Lung (tissue), 17 donors: ENCODE measurements at places on chromosomes 1 and 21. TPM values are rescaled to one million over a fixed set of nuclear protein-coding genes. Genes with fewer than 3 reads are reported as not detected.

DNA sequence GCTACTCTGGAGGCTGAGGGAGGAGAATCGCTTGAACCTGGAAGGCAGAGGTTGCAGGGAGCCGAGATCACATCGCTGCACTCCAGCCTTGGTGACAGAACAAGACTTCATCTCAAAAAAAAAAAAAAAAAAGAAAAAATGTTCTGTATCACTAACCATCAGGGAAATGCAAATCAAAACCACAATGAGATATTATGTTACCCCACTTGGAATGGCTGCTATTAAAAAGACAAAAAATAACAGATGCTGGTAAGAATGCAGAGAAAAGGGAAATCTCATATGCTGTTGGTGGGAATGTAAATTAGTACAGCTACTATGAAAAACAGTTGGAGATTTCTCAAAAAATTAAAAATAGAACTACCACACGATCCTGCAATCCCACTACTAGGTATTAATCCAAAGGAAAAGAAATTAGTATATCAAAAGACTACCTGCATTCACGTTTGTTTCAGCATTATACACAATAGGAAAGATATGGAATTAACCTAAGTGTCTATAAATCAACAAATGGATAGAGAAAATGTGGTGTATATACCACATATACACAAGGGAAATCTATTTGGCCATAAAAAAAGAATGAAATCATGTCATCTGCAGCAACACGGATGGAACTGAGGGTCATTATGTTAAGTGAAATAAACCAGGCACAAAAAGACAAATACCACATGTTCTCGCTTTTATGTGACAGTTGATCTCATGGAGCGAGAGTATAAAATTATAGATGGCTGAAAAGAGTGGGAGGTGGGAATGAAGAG lies 62.6 kb downstream of the ABL2 start:
- DNase-seq = no peak
- H3K36me3 ChIP-seq = no peaks in the 10 kb centered on the region
- no peaks in the 10 kb centered on the region for H3K4me1 ChIP-seq
- H3K4me3 ChIP-seq = no peak overlapping the region

DNA sequence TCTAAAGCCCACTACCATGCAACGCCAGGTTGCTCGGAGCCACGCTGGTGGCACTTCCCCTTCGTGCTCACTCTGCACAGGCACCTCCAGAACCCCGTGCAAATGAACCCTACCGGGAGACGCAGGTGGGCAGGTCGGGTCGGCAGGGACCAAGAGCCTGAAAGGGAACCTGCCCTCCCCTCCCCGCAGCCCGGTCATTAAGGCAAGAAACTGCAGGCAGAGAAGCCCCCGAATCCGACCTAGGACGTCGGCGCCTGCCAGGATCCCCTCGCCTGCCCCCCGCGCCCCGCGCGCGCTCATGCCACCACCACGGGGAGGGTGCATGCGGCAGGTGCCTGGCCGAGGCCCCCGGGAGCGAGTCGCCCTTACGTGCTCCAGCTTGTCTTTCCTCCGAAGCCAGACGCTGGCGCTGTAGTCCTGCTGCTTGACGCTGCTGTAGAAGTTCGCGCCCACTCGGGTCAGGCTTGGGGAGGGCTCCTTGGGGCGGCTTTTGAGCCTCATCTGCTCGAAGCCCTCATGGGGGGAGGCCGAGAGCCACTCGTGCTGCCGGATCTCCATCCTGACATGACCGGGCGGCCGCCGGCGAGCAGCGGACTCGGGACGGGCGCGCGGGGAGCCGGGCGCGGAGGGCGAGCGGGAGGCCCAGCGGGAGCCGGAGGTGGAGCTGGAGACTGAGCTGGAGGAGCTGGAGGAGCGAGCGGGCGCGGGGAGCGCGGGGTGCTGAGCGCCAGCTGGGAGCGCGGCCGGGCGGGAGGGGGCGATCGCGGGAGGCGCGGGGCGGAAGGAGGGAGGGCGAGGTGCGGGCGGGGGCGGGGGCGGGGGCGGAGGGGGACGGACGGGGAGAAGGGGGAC lies 552 bp downstream of the PLD5 start:
- H3K27ac ChIP-seq = no peak overlapping the region
- DNase-seq = peak; percentile 26
- H3K27me3 ChIP-seq = no peaks in the 10 kb centered on the region
- no peaks in the 10 kb centered on the region for H3K36me3 ChIP-seq
- no peak overlapping the region for H3K4me3 ChIP-seq

DNA sequence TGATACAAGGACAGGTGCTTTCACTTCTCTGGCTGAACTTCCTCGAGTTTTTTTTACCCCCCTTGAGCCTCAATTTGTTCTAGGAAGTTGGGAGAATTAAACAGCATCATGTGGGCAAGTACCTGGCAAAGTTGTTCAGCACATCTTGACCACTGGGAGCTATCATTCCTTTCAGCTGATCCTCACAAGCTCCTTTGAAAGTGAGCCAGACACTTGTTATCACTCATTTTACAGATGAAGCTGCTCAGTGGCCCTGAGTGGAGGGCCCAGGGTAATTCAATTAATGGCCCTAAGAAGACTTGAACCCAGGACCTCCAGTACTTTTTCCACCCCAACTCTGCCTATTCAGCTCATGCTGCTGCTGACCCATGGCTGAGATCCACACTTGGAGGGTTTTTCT lies 2.0 kb downstream of the RGS8 start:
- H3K4me3 ChIP-seq = no peak overlapping the region
- no peaks in the 10 kb centered on the region for H3K36me3 ChIP-seq
- H3K27me3 ChIP-seq = peaks cover 11% of the 10 kb centered on the region
- no peaks in the 10 kb centered on the region for H3K4me1 ChIP-seq
- DNase-seq = no peak
- no peak overlapping the region for H3K27ac ChIP-seq

GRCh38 chr1:77828098-77828497 lies 48.6 kb downstream of the MIGA1 start:
- no peak overlapping the region for H3K4me3 ChIP-seq
- no peaks in the 10 kb centered on the region for H3K36me3 ChIP-seq
- DNase-seq = no peak
- H3K4me1 ChIP-seq = peaks cover 26% of the 10 kb centered on the region
- no peak overlapping the region for H3K27ac ChIP-seq

- H3K4me1 ChIP-seq = no peaks in the 10 kb centered on the region
- H3K27me3 ChIP-seq = no peaks in the 10 kb centered on the region
- no peaks in the 10 kb centered on the region for H3K36me3 ChIP-seq
- no peak overlapping the region for H3K27ac ChIP-seq
Observed at GRCh38 chr21:34693192-34693810, 24.5 kb downstream of the CLIC6 start.

DNA sequence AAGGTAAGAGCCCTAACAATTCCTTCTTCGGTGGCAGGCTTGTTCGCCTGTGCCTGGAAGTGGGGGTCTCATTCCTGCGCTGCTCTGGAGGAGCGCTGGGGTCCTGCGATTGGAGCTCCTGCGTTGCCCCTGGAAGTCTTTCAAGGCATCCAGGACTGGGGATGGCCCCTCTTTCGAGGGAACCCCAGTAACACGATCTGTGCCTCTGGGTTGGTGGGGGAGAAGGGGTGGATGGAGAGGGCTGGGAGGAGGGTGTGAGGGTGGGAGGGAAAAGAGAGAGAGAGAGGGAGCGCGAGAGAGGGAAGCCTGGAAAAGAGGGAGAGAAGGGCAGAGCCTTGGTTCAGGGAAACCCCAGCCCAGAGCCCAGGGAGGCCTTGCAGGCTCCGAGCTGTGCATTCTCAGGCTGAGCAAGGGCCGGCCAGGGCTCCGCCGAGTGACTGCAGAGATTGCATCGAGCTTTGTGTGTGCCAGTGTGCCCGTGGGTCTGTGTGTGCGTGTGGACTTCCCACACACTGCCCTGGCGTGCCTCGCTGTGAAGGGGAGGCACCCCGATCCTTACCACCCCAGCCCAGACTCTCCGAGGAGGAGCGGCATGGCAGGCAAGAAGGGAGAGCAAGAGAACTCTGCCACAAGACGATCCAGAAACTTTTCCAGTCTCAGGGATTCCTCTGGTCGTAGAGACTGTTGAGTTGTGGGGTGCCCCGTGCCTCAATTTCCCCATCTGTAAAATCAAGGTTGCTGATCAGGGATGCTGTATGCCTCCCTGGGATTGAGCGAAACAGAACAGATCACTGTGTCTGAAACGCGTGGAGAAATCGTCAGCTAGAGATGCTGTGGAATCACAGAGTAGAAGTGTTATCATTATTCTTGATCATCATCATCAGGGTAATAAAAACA lies 619 bp downstream of the BCL9 start:
- H3K27me3 ChIP-seq = no peaks in the 10 kb centered on the region
- peaks cover 24% of the 10 kb centered on the region for H3K4me1 ChIP-seq
- peak overlapping the region; percentile 60 for H3K4me3 ChIP-seq
- peak overlapping the region; percentile 92 for H3K27ac ChIP-seq

DNA sequence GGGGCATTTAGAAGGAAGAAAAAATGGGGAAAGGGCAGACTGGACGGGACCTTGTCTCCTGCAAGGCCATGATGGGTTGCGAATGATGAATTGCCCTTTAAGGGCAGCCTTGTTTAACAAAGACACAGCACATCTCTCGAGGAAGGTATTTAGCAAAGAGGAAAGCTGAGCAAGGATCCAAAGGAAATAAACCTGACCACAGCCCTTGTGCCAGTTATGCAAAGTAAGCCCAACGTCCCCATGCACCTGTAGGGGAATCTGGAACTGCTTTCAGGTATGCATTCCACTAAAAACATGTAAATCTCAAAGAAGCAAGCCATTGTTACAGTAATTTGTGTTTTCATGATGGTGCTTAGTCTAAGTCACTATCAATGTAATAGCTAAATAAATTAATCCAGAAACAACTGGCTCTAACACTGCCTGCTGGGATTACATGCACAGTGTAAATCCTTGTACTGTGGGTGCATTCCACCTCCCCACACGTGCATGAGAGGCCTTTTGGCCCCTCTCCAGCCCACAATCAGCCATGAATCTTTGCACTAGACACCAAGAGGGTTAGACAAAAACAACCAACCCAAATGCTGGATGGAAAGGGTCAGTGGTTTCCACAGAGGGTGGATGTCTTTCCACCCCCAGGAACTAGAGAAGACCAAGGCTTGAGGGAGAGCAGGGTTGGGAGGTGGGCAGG lies 228.8 kb upstream of the KAZN start:
- H3K36me3 ChIP-seq = no peaks in the 10 kb centered on the region
- no peaks in the 10 kb centered on the region for H3K27me3 ChIP-seq
- H3K27ac ChIP-seq = no peak overlapping the region
- peaks cover 60% of the 10 kb centered on the region for H3K4me1 ChIP-seq
- H3K4me3 ChIP-seq = no peak overlapping the region
- DNase-seq = no peak

- peaks cover 2% of the 10 kb centered on the region for H3K27me3 ChIP-seq
- no peak overlapping the region for H3K4me3 ChIP-seq
- H3K27ac ChIP-seq = no peak overlapping the region
- H3K36me3 ChIP-seq = no peaks in the 10 kb centered on the region
Observed at GRCh38 chr1:226568077-226568831, 19.7 kb downstream of the STUM start.

- H3K4me3 ChIP-seq = no peak overlapping the region
- no peaks in the 10 kb centered on the region for H3K4me1 ChIP-seq
- H3K27me3 ChIP-seq = no peaks in the 10 kb centered on the region
- no peaks in the 10 kb centered on the region for H3K36me3 ChIP-seq
- no peak overlapping the region for H3K27ac ChIP-seq
- no peak for DNase-seq
Observed at GRCh38 chr21:14550135-14550534, 4.0 kb upstream of the SAMSN1 start.

- no peak for DNase-seq
- H3K27ac ChIP-seq = no peak overlapping the region
- no peaks in the 10 kb centered on the region for H3K36me3 ChIP-seq
- no peaks in the 10 kb centered on the region for H3K4me1 ChIP-seq
- H3K27me3 ChIP-seq = no peaks in the 10 kb centered on the region
Observed at GRCh38 chr1:74010206-74010605, 187.8 kb downstream of the LRRIQ3 start.

GRCh38 chr1:222749927-222750326 lies 12.9 kb downstream of the FAM177B start:
- H3K36me3 ChIP-seq = no peaks in the 10 kb centered on the region
- H3K27ac ChIP-seq = no peak overlapping the region
- no peaks in the 10 kb centered on the region for H3K27me3 ChIP-seq
- DNase-seq = peak; percentile 28
- no peak overlapping the region for H3K4me3 ChIP-seq
- H3K4me1 ChIP-seq = no peaks in the 10 kb centered on the region

DNA sequence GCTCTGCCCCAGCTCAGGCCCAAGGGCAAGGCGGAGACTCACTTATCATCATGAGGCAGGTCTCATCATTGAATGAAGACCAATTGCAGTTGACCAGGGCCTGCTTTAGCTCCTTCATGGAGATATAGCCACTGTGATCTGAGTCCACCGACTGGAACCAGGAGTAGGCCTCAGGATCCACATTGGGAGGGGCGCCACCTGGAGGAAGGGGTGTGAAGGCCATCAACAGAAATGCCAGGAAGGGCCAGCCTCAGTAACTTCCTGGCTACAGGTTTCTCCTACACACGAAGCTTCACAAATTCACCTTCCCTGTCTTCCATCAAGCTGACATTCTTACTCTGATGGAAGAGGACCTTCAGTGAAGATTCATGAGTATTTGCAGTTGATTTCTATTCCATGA lies 11.6 kb downstream of the PEF1 start:
- no peak for DNase-seq
- peaks cover 8% of the 10 kb centered on the region for H3K4me1 ChIP-seq
- H3K36me3 ChIP-seq = peaks cover 20% of the 10 kb centered on the region
- no peak overlapping the region for H3K27ac ChIP-seq
- H3K4me3 ChIP-seq = no peak overlapping the region
- H3K27me3 ChIP-seq = no peaks in the 10 kb centered on the region

- H3K27ac ChIP-seq = no peak overlapping the region
- no peaks in the 10 kb centered on the region for H3K4me1 ChIP-seq
- no peaks in the 10 kb centered on the region for H3K36me3 ChIP-seq
Observed at GRCh38 chr1:116755066-116755465, 836 bp downstream of the CD2 start.

DNA sequence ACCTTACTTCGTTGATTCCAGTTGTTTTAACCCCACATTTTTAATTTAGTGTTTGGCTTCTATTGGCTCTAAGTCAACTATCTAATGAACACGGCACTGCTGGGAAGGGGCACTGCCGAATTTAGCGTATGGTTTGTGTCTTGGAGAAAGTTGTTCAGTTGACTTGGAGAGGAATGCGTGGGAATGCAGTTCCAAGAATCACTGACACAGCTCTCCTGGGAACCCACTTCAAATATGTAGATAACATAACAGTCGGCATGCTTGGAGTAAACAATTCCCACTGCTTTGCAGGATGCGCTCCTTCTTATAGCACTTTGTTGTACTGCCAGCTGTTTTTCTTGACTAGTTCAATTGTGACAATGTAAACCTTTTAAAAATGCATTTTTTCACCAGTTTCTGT lies 104.3 kb downstream of the RYR2 start:
- peak overlapping the region; percentile 70 for H3K27ac ChIP-seq
- H3K27me3 ChIP-seq = no peaks in the 10 kb centered on the region
- peak; percentile 91 for DNase-seq
- no peak overlapping the region for H3K4me3 ChIP-seq
- no peaks in the 10 kb centered on the region for H3K36me3 ChIP-seq

The TAS1R1 gene
- 0.08 TPM for polyA plus RNA-seq

The CHRM3 gene
- polyA plus RNA-seq = 2.0 TPM

The VCAM1 gene
- polyA plus RNA-seq = 7.6 TPM

The CDA gene
- polyA plus RNA-seq = 3.3 TPM

The CA14 gene
- polyA plus RNA-seq = 0.30 TPM

The OR2L3 gene
- not detected for polyA plus RNA-seq

The CLEC20A gene
- not detected for polyA plus RNA-seq

The F11R gene
- polyA plus RNA-seq = 107 TPM

The TSTD1 gene
- 77.8 TPM for polyA plus RNA-seq

The AADACL4 gene
- polyA plus RNA-seq = not detected

The TEDDM1 gene
- polyA plus RNA-seq = not detected

The CCDC28B gene
- polyA plus RNA-seq = 5.6 TPM

The SLC1A7 gene
- 0.14 TPM for polyA plus RNA-seq

The ASB17 gene
- polyA plus RNA-seq = not detected

The IFNLR1 gene
- polyA plus RNA-seq = 1.2 TPM

The MATN1 gene
- polyA plus RNA-seq = 0.18 TPM

The ELAVL4 gene
- 0.03 TPM for polyA plus RNA-seq

The TARS2 gene
- polyA plus RNA-seq = 14.3 TPM
